ENCODE measurements at places on chromosomes 6 and 20. TPM values are rescaled to one million over a fixed set of nuclear protein-coding genes. Genes with fewer than 3 reads are reported as not detected.

DNA sequence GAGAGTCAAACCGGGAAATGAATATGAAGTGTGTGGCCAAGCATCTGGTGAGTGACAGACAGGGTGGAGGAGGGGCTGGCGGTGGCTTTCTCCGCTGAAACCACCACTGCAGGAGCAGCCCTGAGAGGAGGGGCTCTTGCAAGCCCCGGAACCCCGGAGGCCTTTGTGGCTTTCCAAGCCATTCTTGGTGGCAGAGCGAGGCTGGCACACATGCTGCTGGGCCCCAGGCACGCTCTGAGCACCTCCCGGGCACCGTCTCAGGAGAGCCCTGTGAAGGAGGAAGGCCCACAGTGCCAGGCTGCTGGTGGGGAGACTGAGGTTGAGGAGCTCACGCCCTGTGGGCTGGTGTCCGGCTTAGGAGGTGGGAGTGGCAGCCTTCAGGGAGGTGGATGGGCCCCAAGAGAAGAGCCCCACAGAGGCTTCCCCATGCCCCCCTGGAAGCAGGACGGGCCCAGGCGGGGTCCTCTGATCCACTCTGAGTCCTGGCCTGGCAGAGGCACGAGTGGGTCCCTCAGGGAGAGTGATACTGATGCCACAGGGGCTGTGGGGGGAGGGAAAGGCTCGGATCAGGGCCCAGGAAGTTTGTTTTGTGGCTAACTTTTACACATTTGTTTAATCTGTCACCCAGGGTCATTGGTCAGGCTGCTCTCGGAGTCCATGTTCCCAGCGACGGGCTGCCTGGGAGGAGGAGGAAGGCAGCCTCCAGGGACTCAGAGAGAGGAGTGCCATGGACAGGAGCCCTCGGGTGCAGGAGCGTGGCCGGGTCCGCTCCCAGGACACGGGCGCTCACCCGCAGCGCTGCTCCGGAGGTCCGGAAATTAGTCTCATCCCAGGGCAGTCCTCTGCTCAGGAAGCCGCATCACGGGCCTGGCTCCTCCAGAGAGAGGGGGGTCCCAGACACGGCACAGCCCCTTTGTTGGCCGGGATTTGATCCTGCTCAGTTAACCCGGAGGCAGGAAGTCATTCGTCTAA, 170.7 kb downstream of the ERMARD start:
- DNase-seq: no peak

GRCh38 chr6:42123379-42124103, 18.9 kb downstream of the C6orf132 start:
- no peak for DNase-seq

DNA sequence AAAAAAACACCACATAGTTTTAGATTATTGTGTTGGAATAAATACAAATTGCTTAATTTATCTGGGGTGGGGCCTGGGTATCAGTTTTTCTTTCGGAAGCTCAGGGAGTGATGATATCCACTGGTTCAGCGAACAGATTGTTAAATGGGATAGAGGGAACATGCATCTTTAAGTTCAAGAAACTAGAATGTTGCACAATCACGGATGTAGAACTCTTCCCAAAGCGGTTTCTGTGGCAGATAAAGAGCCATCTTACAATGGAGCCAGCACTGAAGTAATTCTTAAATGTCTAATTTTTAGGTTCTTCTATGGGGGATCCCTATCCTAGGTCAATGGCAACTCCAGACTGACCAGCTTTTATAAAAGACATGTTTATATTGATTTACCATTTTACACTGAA, 9.7 kb upstream of the RMND1 start:
- DNase-seq: no peak

GRCh38 chr6:166490671-166491500, 95.6 kb downstream of the RAMACL start:
- no peak for DNase-seq

GRCh38 chr6:86686496-86686895, 250.8 kb upstream of the HTR1E start:
- no peak for DNase-seq

DNA sequence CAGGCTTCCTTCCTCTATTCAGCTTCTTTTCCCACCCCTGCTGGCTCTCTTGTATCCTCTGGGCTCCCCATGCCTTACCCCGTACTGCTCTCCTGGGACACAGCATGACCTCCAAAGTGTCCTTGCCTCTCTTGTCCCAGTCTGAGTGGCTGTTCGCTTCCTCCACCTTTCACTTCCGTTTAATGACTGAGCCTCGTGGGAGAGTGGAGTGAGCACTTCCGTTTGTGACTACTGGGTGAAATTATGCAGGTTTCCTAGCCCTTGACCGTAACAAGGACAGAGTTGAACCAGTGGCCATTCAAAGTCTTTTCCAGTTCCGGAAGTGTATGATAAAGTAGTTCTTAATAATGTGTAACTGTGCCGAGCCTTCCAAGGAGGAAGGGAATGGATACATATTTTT, 109.2 kb downstream of the ARID1B start:
- DNase-seq: no peak

DNA sequence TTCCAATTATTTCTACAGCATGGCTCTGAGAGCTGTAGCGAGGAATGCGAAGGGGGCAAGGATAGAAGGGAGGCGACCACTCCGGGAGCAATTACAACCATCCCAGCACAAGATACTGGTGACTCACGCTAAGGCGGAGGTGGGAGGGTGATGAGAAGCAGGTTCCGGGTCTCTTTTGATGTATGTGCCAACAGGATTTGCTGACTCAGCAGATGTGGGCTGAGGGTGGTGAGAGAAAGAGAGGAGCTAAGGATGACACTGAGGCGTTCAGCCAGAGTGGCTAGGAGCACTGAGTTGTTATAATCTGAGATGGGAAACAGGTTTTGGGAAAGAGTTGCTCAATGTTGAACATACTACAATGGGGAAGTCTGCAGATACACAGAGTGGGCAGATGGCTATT, 9.3 kb upstream of the TXNDC5 start:
- DNase-seq: peak; percentile 20

DNA sequence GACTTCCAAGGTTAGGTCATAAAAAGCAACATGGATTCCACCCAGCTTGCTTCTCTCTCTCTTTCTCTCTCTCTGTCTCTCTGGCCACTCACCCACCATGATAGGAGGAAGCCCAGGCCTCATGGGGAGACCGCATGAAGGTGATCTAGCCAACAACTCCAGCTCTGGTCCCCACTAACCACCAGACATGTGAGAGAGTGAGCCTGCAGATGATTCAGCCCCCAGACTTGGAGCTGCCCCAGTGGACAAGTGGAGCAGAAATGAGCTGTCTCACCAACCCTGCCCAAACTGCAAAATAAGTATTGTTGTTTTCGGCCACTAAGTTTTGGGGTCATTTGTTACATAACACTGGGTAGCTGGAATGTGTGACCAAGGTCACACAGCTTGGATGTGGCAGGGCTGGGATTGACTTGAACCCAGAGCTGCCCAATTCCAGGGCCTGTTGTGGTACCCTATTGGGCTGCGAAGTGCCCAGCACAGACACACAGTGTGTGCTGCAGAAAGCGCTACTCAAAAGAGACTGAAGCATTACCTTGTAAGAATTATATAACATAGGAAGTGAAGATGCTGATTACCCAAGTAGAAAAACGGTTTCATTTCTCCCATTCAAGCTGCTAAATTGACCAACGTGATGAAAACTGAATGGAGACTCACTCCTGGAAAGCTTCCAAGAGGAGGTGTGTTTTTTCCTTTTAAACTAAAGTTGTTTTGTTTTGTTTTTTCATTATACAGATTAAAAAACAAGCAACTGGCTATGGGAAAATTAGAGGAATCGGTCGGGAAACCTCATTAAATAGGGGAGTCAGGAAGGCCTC, 9.1 kb upstream of the TLDC2 start:
- DNase-seq: no peak

- DNase-seq: no peak
Measured at GRCh38 chr20:21971436-21971835, 266.0 kb downstream of the PAX1 start.

DNA sequence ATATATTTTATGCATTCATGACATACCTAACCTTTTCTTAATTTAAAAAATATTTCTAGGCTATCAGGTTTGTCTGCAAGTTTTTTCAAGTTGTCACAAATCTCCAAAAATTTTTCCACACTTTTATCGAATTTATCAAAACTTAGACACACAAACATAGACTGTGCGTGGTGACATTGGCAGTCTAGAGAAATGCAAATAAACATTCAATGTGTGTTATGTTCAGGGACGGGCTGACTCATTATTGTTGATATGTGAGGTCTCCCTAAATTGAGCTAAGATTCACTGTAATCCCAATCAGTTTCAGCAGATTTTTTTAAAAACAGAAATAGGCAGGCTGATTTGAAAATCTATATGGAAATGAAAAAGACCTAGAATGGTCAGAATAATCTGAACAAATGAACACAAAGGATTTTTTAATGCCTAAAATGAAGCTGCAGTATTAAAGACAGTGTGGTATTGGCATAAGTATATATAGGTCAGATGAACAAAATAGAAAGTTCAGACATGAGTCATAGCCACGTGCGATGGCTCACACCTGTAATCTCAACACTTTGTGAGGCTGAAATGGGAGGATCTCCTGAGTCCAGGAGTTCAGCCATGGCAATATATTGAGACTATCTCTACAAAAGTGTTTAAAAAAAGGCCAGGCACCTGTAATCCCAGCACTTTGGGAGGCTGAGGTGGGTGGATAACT, 19.2 kb downstream of the BLTP3A start:
- DNase-seq: no peak

- DNase-seq: no peak
Measured at GRCh38 chr6:105588123-105588710, 185.3 kb upstream of the PREP start.

DNA sequence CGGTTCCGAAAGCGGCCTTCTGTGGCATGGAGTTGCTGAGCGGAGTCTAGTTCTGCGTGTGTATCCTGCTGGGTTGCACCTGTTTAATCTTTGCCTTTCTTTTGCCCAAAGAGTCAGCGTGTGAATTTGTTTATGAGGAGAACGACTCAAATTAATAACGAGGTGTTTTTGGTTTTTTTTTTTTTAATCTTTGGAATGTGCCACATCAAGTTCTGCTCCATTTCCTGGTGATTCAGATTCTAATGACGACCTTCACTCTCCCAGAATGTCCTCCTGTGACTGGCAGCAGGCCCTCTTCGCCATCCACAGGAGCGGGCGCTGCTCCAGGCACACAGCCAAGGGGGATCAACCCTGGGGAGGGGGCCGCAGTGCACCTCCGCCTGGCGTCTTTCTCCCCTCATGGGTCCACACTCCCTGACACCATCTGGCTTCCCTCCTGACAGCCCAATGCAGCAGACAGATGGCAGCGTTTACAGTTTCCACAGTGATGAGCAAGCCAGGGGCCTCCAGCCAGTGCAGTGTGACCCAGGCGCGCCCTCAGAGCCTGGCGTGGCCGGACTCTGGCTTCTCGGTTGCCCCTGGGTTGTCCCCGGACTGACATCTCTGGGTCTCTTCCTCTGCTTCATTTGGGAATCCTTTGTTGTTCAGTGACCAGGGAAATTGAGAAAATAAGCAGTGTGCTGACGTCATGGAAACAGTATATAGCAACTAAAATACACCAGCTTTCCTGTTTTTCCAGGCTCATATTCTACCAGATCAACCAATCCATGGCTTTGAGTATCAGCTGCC, 27.5 kb upstream of the AFDN start:
- no peak for DNase-seq

DNA sequence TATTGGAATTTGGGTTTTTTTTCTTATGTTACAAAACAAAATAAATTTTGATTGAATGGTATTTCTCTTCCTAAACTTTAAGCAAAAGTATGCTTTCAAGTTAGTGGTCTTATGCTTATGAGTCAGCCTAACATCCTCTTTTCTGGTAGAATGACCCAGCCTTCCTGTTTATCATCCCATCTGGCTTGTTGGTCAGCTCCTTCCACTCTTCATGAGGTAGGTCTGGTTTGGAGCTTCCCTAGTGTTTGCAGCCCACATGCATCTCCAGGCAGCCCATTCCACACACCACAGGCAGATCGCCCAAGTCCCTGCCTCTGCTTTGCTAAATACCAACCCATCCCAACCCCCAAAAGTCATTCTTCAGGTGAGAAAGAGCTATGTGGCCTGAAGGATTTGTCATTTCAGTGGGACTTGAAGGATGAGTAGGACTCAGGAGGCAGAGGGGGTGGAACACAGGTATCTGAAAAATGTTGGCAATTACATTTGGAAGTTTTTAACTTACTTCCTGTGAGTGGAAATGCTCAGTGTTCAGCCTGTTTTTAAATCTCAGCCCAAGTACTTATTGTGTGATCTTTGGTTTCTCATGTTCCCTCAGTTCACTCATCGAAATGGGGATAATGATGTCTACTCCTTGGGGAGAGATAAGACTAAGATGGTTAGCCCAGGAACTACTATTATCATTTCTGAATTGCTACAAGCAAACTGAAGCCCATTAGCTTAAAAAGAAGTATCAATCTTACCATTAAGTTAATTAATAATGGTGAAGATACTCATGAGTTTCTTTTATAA, 294.0 kb downstream of the ADGB start:
- DNase-seq: no peak

- DNase-seq: no peak
Measured at GRCh38 chr20:17533396-17533795, 2.2 kb upstream of the BFSP1 start.

DNA sequence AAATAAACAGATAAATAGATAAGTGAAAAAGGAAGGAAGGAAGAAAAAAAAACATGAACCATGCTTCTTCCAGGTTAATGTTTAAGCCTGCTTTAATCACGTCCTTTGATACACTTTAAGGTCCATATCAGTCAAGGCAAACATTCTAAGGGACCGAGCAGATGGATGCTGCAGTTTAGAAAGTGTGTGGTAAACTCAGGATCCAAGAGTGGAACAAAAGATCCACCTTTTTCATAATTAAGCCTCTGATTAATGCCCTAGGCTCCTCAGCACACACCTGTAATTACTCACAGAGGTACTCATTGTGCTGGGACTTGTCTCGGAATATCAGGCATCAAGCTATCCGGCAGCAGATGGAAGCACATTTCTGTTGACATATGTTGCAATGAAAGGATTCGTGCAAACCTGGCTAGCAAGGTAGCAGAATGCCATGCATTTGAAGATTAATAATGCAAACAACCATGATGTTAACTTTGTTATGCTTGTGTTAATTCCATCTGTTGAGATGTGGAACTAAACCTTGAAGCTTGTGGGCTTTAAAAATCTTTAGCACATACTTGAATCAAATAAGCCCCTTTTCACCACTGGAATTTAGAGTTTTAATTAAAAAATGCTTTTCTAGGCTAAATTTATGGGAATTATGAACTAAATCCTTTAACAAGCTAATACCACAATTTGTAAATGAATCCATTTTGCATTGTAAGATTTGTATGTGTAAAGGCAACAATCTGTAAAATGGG, 163.7 kb downstream of the RALGAPA2 start:
- no peak for DNase-seq

- DNase-seq: no peak
Measured at GRCh38 chr6:40807484-40807883, 220.3 kb upstream of the LRFN2 start.

The CGA gene
- total RNA-seq: not detected

The CDSN gene
- not detected for total RNA-seq

The KCTD20 gene
- 44.6 TPM for total RNA-seq

The ASCC3 gene
- total RNA-seq: 64.1 TPM

The WFDC10B gene
- total RNA-seq: not detected

The CLVS2 gene
- not detected for total RNA-seq

The COL9A3 gene
- 0.10 TPM for total RNA-seq

The PKIB gene
- 0.56 TPM for total RNA-seq

The RAET1L gene
- not detected for total RNA-seq

The PACSIN1 gene
- total RNA-seq: 0.05 TPM

The HLA-DMA gene
- total RNA-seq: 5.5 TPM
